ENCODE measurements at places on chromosomes 6 and 20. TPM values are rescaled to one million over a fixed set of nuclear protein-coding genes. Genes with fewer than 3 reads are reported as not detected.

The INSM1 gene
- total RNA-seq: not detected

The C6orf58 gene
- total RNA-seq: not detected

DNA sequence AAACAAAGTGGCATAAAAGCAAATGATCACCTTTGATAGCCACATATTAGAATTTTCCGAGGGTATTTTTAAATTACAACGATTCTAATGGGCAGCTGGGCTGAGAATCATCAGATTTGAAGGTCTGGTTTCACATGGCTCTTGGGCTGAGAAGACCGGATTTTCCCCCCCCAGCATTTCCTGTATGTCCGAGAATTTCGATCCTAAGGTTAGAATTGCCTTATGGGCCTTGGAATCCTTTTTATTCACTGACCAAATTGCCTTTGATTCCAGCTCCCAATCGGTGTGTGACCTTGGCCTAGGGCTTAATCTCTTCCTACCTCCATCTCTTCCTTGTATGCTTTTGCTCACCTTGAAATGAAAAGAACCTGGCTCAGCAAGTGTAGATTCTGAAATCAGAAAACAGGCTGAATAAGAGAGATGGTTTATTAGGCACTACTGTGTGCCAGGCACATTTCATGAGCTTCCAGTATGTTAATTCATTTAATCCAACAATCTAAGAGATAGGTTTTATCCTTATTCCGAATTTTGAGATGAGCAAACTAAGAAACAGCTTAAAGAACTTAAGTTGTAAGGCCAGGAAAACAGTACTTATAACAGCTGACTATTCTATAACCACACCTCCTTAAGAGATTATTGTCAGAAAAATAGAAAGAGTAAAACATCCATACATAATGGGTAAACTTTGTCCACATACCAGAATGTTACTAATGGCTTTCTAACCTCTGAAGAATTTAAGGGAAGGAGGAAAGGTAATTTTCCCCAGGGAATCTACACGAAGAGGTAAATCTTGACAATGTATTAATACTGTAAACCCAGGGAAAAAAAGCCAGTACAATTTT, 39.4 kb downstream of the HFE start:
- DNase-seq: no peak

The SLC2A10 gene
- 1.0 TPM for total RNA-seq

The CLDN20 gene
- total RNA-seq: not detected

DNA sequence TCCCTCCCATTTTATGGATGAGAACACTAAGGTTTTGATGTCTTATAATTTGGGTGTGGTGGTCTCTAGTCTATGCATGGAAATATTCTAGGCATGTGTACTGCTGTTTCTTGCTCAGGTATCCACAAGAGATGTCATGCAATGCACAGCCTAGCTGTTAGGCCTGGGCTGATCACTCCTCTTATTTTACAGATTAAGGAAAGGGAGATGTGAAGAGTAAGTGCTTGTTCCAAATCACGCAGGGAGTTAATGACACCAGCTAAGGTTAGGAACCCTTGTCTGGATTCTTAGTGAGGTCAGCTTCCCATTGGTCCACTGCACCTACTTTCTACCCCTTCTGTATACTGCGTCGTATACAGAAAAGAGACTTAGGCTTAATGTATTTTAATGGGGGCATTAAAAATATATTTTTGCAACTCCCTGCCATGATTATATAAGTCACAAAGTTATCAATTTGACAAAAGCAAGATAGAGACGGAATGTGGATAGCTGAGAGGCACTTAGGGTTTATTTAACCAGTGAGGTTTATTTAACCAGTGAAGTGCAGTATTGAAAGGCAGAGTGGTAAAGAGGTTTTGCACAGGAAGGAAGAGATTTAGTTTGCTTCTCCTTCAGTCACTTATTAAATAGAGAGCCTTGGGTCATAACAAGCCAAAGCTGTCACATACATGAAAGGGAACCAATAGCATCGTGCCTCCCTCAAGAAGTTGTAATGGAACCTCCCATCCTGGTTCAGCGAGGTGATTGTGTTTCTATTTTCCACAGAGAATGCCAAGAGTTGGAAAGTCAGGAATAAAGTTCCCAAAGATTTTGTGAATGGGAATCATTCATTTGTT, 95.0 kb upstream of the FAM184A start:
- DNase-seq: no peak

DNA sequence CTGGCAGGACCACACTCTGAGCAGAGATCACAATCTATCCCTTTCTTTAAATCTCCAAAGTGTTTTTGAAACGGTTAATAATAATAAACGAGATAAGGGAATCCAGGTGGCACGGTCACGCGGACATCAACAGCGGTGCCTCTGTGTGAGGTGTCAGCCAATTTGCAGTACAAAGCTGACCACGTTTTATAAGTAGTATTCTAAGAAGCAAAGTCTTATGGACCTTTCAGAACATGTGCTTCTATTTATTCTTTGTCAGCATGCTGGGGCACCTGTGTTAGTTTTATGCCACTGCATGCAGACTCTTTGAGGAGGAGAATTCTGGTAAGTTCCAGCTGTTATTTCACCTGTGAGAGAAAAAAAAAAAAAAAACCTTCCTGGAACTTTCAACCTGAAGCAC, 39.0 kb upstream of the EXOC2 start:
- DNase-seq: no peak

DNA sequence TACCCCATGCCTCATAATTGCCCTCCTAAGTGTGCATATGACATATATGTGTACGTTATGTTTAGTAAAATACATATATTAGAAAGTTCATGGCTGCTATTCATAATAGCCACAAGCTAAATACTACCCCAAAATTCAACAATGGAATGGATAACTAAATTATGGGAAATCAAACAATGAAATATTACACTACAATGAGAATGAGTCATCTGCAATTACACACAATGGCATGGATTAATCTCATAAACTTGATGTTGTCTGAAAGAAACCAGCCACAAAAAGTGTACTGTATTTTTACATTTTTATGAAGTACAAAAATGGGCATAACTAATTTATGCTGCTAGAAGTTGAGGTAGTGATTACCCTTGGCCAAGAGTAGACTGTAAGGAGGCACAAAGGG, 477.0 kb downstream of the HAO1 start:
- DNase-seq: no peak

- no peak for DNase-seq
These were observed 110.3 kb downstream of the CHD6 start for GRCh38 chr20:41507851-41508250.

The OR2B6 gene
- total RNA-seq: not detected

GRCh38 chr6:166514196-166514595, 72.3 kb downstream of the RAMACL start:
- DNase-seq: no peak

GRCh38 chr6:52994839-52995088, 320 bp downstream of the GSTA4 start:
- peak; percentile 35 for DNase-seq

The BPIFB1 gene
- not detected for total RNA-seq

- DNase-seq: no peak
These were observed 134.8 kb downstream of the GJA10 start for GRCh38 chr6:90028995-90029635.

GRCh38 chr6:53752856-53753255, 41.9 kb upstream of the LRRC1 start:
- DNase-seq: no peak

The BNIP5 gene
- not detected for total RNA-seq

DNA sequence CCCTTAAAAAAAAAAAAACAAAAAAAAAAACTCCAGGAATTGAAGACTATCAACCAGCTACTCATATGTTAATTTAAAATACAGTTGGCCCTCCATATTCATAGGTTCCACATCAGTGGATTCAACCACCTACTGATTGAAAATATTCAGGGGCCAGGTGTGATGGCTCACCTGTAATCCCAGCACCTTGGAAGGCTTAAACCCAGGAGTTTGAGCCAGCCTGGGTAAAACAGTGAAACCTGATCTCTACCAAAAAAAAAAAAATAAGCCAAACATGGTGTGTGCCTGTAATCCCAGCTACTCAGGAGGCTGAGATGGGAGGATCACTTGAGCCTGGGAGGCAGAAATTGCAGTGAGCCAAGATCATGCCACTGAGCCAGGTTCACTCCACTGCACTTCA, 72.4 kb upstream of the SMIM8 start:
- no peak for DNase-seq

DNA sequence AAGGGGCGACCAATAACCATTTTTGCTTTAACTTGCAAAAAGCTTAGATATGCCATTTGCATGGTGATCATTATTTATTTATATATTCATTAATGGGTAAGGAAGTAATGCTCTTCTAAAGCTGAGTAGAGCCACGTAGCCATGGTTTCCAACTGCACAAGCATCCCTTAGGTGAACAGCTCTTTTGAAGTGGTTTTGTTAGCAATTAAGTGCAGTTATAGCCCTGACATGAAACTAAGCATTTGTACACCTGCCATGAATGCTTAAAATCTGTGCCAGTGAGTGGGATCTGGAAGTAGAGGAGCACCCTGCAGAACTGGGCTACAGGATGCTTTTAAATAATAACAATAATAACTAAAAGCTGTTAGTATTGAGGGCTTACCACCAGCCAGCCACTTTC, 19.1 kb downstream of the TRAF3IP2 start:
- no peak for DNase-seq

GRCh38 chr6:135183532-135184440, 2.7 kb downstream of the MYB start:
- peak; percentile 47 for DNase-seq

DNA sequence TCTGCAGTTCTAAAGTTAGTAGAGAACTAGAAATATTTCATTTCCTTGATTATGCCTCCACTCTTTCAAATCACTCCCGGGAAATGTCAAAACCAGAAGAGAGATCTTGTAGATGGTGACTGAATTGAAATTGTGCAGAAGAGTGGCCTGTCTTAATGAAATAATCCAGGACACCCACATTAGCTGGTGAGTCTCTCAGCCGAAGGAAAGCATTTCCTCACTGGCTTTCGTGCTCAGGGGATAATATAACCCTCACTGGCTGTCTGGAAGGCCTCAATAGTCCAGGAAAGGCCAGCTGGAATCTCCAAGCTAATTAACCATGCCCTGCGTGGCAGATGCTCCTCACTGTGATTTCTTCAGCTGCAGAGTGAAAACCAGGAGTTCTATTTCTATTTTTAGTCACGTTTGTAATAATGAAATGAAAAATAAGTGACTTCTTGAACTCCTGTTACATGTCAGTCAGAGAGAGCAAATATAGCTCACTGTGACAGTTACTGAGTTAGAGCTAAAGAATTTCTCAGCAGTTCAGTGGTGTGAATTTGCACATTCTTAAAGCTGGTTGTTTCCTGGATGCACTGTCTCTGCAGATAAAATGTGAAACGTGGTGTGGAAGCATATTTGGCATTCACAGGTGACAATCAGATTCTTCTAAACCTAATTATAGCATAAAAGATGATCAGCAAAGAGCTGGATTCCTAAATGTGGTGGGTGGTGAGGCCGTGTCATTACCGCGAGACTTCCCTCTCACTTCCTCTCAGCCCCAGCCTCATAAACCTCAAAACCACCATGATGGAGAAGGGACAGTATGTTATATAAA, 211.7 kb downstream of the LMBRD1 start:
- no peak for DNase-seq

- no peak for DNase-seq
These were observed 4.0 kb downstream of the VARS1 start for GRCh38 chr6:31791324-31792089.

The BANF2 gene
- total RNA-seq: not detected

DNA sequence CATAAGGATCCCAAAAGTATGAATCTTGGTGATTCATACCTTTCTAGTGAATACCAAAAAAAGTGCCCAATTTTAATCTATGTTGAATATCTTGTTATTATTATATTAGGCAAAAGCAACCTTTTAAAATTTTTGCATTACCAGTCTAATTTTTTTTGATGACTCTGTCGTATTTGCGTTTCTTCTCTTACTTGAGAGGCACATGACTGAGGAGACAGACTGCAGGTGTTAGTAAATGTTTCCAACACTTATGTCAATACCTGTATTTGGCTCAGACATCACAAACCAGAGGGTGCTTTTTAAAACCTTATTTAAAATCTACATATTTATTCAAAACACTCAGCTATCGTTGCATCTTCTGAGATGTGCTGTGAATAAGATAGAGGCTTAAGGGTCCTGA, 27.1 kb downstream of the ID4 start:
- DNase-seq: no peak

DNA sequence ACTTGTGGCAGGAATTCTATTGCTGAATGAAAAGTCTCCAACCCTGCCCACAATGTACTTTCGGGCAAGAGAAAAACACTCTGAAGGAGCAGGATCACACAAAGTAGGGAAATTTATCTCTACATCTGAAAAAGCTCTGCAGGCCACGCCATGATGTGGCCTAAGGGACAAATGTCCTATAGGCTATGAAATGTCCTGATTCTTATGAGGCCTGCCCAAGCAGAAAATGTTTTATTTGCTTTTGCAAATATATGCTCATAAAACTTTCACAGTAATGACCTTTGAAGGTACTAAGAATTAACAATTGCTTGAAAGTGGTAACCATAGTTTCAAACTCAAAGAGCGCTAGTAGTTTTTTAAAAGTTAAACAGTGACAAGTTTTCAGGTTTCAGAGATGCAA, 31.0 kb downstream of the SYCP2 start:
- DNase-seq: no peak

DNA sequence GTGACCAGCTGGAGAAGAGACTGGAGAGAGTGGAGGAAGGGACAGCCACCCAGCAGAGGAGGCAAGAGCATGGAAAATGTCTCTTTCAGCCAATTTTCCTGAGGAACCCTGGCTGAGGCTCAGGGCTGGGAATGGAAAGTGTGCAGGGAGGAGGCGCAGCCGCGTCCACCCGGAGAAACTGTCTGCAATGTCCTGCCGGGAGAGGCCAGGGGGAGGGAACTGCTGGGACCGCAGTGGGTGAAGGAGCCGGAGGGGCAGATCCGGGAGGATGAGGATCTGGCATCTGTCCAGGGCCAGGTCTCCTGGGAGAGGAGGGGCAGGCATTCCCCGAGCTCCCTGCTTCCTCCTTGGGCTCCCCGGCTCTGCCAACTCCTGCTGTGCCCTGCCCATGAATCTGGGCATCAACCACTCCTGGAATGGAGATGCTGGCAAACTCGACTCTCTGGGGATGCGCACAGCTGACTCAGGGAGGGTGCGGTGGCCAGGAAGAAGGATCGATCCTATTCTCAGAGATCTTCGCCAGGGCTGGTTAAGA, 17.4 kb upstream of the HM13 start:
- peak; percentile 84 for DNase-seq

- DNase-seq: no peak
These were observed 123.1 kb downstream of the RCAN2 start for GRCh38 chr6:46368169-46368536.

DNA sequence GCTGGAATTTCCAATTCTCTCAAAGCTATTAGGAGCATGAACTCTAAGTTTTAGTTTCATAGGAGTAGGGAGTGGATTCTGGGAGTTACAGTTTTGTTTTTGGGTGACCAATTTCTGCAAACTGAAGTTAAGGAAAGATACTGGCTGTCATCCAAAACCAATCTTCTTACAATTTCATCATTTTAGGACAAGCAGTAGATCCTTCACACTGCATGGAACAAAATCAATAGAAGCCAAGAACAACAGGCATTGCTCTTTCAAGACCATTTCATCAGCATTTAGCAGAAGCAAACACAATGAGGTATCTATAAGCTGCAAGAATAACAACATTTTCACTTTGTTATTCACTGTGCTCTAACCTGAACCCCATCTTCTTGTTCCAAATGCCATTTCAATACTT, 173.0 kb downstream of the GMDS start:
- DNase-seq: no peak

- no peak for DNase-seq
These were observed 14.9 kb downstream of the ZBTB2 start for GRCh38 chr6:151376440-151376839.

- no peak for DNase-seq
These were observed 134.9 kb downstream of the GMDS start for GRCh38 chr6:2110504-2110903.

The EFCAB8 gene
- total RNA-seq: not detected

The DIDO1 gene
- 26.3 TPM for total RNA-seq

Measured in psoas muscle (tissue), 8 donors.